NCI-H1092 (cell line): ENCODE measurements at places on chromosomes 1 and 21.

DNA sequence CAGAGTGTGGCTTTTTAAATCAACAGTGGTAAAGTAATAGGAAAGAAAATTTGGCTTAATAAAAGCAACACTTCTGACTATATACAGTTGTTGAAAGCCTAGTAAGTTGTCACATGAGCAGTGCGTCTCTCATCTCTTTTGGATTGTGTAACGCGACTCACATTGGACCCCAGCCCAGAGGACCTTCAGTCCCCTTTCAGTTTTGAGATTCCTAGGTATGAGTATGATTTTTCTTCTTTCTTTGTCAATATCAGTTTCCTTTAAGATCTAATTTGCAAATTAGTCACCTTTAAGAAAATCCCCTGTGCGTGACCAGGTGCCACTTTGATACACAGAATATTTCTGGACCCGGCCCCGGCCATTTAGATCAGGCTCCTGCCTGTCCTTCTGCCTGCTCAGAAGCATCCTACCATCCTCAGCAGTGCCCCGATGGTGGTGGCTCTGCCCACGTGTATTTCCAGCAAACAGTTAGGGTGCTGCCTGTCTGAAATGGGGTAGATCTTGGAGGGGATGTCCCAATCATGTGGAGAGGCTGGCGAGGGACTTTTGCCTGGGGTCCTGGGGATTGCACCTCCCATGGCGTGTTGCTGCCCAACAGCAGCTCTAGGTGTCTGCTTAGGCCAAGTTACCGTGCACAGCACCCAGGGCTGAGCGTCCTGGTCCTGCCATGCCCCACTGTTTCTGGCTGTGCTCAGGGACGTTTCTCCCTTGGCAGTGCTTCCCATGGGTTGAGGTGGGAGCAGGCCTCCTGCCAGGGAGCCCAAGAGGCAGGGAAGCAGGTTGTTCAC lies 21.1 kb downstream of the SNAP47 start:
- DNase-seq, result no peak

DNA sequence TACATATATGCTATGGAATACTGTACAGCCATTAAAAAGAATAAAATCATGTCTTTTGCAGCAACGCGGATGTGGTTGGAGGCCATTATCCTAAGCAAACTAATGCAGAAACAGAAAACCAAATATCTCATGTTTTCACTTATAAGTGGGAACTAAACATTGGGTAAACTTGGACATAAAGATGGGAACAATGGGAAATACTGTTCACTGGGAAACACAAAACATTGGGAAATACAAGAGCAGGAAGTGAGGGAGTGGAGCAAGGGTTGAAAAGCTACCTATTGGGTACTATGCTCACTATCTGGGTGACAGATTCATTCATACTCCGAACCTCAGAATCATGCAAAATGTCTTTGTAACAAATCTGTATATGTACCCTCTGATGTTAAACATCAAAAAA lies 17.3 kb upstream of the PPT1 start:
- no peak for DNase-seq

DNA sequence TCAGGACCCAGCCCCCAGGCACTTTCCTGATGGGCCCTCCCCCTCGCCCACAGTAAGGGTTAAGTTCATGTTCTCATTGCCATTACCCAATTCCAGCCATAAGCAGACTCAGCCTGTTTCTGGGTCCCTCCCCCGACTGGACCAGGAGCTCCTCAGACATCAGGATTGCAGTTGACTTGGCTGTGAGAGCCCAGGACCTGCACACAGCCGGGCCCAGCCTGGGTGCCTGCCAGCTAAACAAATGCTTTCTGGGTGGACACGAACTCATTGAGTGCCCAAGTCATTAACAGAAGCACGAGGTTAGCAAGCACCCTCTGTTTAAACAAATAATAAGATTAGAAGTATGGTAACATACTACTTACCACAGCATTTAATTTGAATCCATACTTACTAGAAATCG lies 147.9 kb upstream of the POU3F1 start:
- DNase-seq, result peak; percentile 33

GRCh38 chr1:59494145-59494833 lies 197.4 kb downstream of the FGGY start:
- no peak for DNase-seq
